ENCODE measurements at places on chromosomes 4 and X. TPM values are rescaled to one million over a fixed set of nuclear protein-coding genes. Genes with fewer than 3 reads are reported as not detected.

GRCh38 chr4:108651014-108651791 lies 804 bp downstream of the OSTC start:
- DNase-seq, result peak; percentile 13

GRCh38 chr4:94390804-94391410 lies 48.3 kb upstream of the HPGDS start:
- DNase-seq, result no peak

DNA sequence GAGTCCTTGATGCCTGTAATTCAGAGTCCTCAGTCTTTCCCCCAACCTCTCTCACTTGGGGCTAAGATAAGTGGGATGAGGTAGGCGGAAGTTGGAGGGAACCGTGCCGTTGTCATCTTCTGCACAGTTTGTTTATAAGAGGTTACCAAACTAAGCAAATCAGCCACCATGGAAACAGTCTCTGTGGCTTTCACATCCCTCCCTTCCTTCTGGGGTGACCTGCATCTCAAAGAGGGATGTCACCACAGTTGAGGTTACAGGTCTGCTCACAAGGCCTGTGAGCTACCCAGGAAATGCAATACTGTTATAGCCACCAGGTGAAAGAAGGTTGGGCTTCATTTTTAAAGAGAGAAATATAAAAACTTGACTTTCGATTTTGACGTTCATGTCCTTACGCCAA lies 26.3 kb downstream of the RTL5 start:
- peak; percentile 69 for DNase-seq

GRCh38 chr4:122104184-122104583 lies 47.9 kb upstream of the BLTP1 start:
- no peak for DNase-seq

DNA sequence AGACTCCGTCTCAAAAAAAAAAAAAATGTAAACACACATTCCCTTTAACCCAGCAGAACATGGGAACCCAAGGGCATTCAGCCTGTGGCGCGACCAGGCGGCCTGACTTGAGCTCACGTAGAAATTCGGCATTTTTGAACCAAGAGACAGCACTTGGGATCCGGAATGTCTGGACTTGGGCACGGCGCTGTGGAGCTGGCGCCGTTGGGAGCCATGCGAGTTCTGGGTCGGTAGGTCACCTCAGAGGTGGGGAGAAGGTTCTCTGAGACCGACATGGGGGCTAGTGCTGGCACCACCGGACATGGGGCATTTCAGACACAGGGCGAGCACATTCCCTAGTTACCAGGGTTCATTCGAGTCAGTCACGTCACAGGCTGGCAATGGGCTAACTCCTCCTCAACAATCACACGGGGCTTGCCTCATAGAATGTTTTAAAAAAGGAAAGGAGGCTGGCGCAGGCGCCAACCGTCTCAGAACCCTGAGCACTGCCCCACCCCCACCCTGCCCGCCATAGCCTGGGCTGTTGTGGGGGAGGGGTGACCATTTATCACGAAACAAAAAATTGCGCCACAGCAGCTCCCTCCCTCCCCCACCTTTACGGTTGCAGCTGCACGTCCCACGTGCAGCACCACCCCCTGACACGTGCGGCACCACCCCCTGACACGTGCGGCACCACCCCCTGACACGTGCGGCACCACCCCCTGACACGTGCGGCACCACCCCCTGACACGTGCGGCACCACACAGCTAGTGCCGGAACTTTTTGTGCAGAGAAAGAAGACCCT lies at the start of gene TEX28:
TSS of gene TEX28 (minus strand) at position 334 of the 784 bp plus-strand sequence. CDS start 3,007 bp downstream, outside the sequence.
- no peak for DNase-seq

- DNase-seq, result no peak
Measured at GRCh38 chr4:140642674-140643437, 74.1 kb upstream of the UCP1 start.

GRCh38 chrX:40005292-40006011 lies 92.3 kb downstream of the BCOR start:
- DNase-seq, result no peak

DNA sequence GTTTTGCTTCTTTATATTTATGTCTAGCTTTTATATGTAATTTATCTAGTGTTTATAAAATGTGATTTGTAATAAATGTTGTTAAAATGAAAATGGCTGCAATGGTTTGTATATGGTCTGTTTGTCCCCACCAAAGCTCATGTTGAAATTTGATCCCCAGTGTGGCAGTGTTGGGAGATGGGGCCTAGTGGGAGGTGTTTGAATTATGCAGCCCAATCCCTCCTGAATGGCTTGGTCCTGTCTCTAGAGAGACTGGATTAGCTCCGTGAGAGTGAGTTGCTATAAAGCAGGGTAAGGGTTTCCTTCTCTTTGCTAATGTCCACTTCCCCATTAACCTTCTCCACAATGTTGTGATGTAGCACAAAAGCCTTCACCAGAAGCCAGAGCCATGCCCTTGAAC lies 30.0 kb upstream of the JADE3 start:
- no peak for DNase-seq

- DNase-seq, result no peak
Measured at GRCh38 chr4:8829584-8829983, 42.1 kb downstream of the HMX1 start.

DNA sequence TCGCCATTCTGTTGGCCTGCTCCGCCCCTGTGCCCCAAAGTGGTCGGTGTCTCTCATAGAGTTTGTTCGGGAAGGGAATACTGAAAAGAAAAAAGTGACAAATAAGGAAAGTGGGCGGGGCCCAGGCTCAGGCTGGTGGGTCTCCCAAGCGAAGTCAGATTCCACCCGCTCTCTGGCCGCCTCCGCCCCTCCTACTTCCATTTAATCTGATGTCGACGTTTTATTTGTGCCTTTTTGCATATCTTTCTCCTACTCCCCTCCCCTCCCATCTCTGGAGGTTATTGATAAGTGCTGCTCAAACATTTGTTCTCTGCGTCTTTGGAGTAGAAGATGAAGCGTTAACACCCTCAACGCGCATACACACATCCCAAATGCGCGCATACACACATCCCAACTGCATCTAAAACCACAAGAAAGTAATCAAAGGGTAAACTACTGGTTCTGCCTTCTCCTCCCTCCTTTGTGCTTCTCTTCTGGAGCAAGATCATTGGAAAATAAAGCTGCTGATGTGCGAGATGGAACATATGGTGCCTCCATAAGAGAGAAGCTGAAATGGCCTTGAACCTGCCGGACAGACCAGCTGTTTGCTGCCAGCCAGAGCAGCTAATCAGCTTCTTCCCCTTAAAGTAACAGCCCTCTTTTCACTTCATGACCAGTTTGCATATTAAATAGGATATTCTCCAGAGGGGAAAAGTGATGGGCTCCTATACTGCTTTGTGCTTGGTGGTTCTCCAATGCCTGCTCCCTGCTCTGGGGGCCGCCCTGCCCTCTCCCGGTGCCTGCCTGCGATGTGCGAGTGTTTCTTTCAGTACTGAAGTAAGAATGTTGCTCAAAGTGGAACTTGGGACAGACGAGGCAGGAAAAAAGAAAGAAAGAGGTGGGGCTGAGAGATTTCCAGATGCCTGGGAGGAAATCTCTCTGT lies 3.1 kb downstream of the MAMLD1 start:
- peak; percentile 22 for DNase-seq

- no peak for DNase-seq
Measured at GRCh38 chr4:1769692-1770091, 23.4 kb upstream of the FGFR3 start.

Gene AREG
- 4.6 TPM for total RNA-seq

DNA sequence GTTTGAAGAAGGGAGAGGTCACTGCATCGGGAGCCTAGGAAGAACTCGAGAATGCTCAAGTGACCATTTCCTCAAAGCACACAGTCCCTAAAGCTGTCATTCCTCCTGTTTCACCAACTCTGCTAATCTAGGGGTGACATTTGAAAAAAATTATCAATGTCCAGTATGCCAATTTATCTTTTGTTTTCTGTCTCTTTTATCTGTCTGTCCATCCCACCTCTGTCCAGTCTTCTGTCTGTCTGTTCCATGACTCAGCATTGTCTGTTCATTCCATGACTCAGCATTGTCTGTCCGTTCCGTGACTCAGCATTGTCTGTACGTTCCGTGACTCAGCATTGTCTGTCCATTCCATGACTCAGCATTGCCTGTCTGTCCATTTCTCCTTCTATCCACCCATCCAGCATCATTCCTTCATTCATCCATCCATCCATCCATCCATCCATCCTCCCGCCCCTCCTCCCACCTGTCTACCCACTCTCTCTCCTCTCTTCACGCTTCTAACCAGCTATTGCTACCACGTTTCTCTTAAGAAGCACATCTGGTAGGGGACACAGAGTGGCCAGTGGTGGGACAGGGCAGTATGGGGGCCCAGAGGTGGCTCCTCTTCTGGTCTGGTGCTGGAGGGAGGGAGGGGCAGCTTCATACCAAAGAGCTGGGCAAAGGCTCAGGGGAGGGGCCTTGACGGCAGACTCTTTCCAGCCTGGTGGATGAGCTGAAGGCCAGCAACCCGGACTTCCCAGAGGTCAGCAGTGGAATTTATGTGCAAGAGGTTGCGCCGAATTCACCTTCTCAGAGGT lies 34.1 kb downstream of the HTRA3 start:
- no peak for DNase-seq

GRCh38 chr4:173231916-173232315 lies 63.3 kb downstream of the GALNT7 start:
- no peak for DNase-seq

- no peak for DNase-seq
Measured at GRCh38 chr4:48268956-48269860, at the start of gene TEC. TEC (minus strand) TSS chr4:48269838; CDS start chr4:48228614, 41,224 bp downstream.

GRCh38 chr4:31788676-31789075 lies 1068.5 kb downstream of the PCDH7 start:
- no peak for DNase-seq

DNA sequence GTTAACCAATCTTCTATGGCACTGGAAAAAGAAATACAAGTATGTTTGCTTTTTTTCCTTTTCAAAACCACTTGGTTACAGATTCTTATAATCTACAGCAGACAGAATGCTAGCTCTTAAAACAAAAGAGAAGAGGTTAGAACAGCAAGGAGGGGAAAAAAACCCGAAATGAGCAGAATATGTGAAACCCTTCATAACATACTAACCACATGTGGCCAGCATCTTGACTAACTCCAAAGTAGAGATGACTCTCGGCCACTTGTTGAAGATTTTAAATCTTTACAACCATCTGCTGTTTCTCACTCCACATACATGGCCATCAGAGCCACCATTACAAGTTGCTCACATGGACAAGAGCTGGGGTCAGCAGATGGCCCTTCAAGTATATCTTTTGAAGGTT lies 100.3 kb downstream of the PAPSS1 start:
- DNase-seq, result no peak

GRCh38 chrX:107537815-107538214 lies 88.4 kb downstream of the FRMPD3 start:
- DNase-seq, result peak; percentile 6

DNA sequence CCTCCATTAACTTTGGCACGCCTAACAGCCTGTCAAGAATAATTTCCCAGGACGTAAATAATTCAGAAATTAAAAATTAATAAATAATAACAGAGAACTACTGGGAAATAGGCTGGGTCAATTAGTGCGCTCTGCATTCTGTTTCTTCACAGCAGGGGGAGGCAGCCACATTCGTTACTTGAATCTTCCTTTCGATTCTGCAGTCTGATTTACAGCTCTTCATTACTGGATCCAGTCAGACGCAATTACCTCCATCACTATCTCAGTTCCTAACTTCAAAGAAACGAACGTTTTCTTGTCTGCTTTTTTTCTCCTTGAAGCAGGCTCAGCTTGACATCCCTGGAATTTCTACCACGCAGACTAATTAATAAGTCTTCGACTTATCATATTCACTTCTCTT lies 9.0 kb upstream of the RPL34 start:
- DNase-seq, result no peak

DNA sequence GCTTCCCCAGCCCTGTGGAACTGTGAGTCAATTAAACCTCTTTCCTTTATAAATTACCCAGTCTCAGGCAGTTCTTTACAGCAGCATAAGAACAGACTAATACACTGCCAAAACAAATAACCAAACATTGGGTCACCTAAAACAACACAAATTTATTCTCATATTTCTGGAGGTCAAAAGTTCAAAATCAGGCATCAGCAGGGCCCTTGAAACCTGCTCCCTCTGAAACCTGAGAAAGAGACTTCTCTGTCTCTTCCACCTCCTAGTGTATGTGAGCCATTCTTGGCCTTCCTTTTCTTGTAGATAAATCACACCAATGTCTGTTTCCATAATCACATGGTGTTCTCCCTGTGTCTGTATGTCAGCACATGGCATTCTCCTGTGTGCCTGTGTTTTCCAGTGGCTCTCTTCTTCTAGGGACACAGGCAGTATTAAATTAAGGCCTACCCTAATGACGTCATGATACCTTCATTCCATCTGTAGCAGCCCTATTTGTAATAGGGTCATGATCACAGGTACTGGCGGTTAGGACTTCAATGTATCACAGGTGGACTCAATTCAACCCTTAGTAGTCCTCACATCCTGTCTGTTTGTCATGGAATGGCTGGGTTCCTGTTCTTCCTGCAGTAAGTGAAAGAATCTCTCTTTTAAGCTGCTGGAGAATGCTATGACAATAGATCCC lies 147.3 kb upstream of the CLNK start:
- no peak for DNase-seq

- DNase-seq, result no peak
Measured at GRCh38 chr4:106318511-106318910, 2.2 kb downstream of the AIMP1 start.

GRCh38 chrX:55007656-55008055 lies 7.5 kb downstream of the APEX2 start:
- no peak for DNase-seq

GRCh38 chr4:16652732-16653305 lies 245.6 kb downstream of the LDB2 start:
- no peak for DNase-seq

- DNase-seq, result peak; percentile 20
Measured at GRCh38 chrX:138128027-138128671, 562.2 kb downstream of the ZIC3 start.

DNA sequence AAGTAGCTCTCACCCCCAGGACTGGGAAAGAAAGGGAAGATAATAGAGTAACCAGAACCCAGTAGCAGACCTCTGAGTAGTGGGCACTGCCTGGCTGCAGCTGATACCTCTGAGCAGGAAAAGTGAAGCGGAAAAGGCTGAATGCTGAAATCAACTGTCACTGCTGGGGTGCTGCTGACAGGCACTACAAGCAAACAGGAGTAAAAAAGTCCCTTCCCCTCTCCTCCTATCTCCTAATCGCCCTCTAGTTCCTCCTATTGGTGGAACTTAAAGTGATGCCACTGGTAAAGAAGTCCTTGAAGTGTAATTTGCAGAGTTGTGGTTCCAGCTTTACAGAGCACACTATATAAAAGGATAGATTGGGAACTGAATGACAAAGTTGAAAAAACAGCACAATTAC lies 32.8 kb upstream of the GLRB start:
- no peak for DNase-seq

All from B cell (primary cell).